ENCODE measurements at places on chromosomes 4 and X.

GRCh38 chrX:29172880-29173279 lies 585.6 kb downstream of the IL1RAPL1 start:
- no peak for DNase-seq

DNA sequence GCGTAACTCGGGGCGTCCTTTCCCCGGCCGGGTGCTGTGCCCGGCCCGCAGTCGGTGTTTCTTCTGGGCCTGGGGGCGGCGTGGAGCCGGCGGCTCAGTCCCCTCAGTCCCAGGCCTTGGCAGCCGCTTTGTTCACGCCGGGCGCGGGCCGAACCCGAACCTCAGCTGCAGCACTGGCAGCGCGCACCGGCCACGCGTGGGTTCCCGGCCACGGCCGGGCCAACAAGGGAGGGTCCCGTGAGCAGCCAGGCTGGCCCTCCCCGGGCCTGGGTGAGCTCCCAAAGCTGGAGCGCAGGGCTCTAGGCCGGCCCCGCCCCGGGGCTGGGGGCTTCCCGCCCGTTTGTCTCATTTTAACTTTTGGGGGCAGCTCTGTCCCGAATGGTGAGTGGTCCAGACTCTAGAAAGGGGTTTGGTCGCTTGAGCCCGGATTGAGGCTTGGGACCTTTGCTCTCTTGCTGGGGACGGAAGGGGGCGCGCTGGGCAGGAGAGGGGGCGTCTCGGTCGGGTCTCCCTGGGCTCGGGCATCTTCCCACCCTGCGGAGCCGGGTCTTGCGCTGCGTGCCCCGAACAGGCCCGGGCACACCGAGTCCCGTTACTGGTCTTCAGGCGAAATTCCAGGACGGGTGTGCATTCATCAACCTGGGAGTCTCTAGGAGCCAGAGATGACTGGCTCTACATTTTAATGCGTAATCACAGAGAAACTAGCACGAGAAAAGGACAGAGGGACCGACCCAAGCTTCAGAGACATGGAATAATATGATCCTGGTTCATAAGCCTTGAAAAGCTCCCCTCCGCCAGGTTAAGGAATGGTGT lies 177.1 kb downstream of the CBR4 start:
- no peak for DNase-seq

- no peak for DNase-seq
Observed at GRCh38 chr4:113951263-113951662, 28.2 kb downstream of the ARSJ start.

GRCh38 chr4:76737771-76738085 lies 160.2 kb downstream of the SOWAHB start:
- no peak for DNase-seq

Data from SIG-M5 (cell line).